NCI-H460 (cell line): ENCODE measurements at places on chromosomes 16 and 17.

- no peak for DNase-seq
Measured at GRCh38 chr16:65316808-65317207, 194.9 kb upstream of the CDH11 start.

GRCh38 chr17:44120851-44121605 is 2.4 kb downstream of the HDAC5 start:
- no peak for DNase-seq

DNA sequence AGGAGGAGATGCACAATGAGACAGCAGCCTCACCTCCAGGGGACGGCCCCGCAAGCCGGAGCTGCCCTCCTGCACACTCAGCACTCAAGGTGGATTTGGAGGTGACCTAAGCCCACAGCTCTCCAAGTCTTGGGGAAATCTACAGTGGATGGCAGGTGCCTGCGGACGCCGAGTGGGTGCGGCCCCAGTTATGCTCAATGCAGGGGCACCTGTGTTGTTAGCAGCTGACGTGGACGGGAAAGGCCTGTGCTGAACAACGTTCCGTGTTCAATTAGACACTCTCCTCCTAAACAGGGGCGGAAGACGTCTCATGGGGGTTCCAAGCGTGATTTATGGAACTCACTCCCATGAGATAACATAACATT is 22.0 kb upstream of the METRNL start:
- no peak for DNase-seq

- DNase-seq = no peak
Measured at GRCh38 chr16:1287982-1288670, 21.3 kb upstream of the UBE2I start.

GRCh38 chr16:3510416-3510815 is 9.6 kb downstream of the CLUAP1 start:
- DNase-seq = no peak

DNA sequence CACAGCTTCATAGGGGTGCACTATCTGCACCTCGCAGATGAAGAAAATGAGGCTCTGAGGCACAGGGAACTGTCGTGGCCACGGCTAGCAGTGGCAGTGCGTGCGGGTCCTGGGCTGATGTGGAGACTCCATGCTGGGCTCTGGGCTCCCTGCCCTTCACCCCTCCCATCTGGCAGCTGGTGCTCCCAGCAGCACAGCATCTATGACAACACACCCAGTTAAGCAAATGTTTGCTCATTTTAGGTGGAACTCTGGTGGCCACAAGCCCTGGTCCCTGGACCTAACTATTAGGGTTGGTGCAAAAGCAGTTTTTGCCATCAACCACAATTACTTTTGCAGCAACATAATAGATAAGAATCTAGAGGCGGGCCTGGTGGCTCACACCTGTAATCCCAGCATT is 30.9 kb downstream of the IFT140 start:
- no peak for DNase-seq

DNA sequence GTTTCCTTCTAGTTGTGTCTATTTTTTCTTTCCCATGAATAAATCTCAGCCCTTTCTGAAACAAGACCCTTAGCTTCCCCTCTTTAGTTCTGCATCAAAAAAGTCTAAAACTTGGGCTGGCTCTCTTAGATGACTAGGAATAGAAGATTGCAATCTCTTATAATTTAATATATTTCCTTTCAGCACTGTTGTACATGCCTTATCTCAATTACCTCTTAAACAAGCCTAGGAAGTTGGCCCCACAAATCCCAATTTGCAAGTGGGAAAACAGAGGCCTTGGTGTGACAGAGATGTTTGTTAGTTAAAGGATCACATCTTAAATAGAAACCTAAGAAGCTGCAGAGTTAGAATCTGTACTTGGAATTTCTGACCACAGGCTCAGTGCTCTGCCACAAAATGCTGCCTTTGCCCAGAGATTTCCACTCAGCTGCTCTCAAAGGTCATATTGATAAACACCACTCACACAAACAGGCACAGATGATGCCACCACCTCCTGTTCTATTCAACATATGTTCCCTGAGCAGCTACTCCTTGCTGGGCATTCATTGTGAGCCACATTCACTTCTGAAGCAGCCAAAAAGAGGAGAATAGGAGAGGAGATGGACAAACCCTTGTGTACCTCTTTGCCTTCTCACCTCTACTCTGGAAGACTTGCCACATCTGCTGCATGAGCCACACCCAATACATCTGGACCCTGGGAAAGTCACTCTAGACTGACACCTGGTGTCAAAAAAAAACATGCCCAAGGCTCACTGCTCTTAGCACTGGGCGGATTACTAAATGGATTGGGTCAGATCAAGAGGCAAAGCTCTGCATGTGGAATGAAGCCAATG is 5.5 kb downstream of the CCDC182 start:
- DNase-seq = no peak

GRCh38 chr16:52095471-52095870 is 451.5 kb downstream of the TOX3 start:
- no peak for DNase-seq

DNA sequence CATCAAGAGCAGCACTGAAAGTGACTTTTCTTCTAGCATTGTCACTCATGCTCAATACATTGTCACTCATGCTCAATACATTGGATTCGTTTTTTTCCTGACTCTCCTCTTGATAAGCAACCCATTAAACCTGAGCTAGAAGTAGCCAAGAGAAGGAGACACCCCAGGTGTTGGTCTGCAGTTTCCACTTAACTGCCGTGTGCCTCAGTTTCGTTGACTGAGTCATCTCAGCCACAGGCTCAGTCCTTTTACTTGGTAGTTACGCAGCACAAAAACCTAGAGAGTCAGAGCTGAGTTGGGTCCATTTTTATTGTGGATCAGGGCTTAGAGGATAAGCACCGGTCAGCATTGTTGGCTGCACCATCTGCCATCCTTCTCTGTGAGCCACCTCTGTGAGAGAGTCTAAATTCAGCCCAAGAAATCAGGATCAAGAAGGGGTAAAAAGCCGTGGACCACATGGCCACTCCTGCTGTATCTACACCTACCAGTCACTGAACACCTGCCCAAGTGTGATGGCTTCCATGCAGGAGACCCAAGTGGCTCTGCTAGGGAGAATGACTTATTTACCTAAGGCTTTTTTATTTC is 11.3 kb downstream of the GINS2 start:
- no peak for DNase-seq

DNA sequence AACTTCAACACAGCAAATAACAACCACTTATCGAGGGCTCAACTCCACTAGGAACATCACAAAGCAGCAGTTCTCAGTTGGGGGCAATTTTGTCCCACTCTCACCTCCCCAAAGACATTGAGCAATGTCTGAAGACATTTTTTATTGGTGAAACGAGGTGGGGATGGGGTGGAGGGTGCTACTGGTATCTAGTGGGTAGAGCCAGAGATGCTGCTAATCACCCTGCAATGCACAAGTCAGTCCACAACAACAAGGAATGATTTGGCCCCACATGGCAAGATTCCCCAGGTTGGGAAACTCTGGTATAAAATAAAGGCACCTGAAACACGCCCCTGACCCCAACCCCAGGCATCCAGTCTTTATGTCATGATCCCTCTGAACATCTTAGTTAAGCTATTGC is 33.3 kb downstream of the TLE7 start:
- no peak for DNase-seq

DNA sequence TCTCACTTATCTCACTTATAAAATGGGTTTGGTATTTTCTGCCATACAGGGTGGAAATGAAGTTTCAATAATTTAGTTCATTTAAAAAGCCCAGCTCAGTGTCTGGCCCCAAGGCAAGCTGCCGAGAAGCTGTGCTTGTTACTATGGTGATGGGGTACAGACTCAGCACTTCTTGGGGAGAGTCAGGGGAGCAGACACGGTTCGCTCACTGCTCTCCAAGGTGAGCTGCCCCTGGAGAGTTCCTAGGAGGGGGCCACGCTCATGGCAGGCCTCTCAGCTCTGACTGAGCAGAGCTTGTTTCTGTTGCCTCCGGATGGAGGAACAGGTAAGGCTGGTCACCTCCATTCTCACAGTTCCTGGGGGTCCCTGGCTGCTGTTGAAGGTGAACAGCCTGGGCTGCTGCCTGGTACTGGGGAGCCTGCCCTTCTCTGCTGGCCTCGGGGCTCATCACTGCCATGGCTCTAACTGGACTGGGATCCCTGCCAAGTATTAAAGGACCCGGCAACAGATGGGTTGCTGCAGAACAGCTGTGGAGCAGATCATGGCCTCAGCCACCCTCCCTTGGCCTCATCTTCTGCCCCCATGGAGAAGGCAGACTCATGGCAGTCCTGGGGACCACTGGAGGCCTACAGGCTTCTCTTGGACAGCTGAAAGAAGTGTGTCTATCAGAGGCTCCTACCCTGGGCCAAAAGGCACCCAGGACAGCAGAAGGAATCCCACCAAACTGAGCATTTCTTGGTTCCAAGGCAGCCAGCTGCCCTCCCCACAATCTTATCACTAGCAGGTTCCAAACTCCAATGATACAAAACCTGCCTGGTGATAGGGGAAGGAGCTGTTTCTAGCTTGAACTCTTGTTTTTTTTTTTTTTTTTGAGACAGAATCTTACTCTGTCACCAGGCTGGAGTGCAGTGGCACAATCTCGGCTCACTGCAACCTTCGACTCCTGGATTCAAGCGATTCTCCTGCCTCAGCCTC is 25.9 kb upstream of the SPATA32 start:
- no peak for DNase-seq
